HEK293T (cell line): ENCODE measurements at places on chromosomes 5 and 9.

DNA sequence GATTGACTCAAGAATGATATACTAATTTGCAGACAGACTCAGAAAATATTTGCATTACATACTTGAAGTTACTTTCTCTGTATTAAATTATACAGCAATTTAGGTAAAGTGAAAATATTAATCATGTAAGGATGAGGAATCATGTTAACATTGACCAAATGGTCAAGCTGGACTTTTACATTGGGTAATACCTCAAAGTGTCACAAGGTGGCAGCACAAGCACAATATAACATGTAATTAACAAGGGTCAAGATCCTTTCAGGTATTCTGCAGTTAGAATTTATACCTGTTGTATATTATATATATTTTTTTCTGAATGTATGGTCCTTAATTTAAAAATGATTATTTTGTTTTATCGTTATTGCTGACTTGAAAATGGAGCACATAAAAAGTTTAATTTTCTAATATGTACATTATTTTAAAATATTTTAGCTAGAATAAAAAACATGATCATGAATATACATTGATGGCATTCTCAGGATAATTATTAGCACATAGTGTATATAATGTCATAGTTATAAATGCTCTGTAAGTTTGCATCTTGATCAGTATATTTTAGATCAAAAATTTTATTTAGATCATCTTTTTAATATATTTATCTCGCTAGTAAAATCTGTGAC, 8.6 kb downstream of the HAPLN1 start:
- DNase-seq, result peak; percentile 30

GRCh38 chr9:93013856-93014582, 44.5 kb upstream of the SUSD3 start:
- no peak for DNase-seq

DNA sequence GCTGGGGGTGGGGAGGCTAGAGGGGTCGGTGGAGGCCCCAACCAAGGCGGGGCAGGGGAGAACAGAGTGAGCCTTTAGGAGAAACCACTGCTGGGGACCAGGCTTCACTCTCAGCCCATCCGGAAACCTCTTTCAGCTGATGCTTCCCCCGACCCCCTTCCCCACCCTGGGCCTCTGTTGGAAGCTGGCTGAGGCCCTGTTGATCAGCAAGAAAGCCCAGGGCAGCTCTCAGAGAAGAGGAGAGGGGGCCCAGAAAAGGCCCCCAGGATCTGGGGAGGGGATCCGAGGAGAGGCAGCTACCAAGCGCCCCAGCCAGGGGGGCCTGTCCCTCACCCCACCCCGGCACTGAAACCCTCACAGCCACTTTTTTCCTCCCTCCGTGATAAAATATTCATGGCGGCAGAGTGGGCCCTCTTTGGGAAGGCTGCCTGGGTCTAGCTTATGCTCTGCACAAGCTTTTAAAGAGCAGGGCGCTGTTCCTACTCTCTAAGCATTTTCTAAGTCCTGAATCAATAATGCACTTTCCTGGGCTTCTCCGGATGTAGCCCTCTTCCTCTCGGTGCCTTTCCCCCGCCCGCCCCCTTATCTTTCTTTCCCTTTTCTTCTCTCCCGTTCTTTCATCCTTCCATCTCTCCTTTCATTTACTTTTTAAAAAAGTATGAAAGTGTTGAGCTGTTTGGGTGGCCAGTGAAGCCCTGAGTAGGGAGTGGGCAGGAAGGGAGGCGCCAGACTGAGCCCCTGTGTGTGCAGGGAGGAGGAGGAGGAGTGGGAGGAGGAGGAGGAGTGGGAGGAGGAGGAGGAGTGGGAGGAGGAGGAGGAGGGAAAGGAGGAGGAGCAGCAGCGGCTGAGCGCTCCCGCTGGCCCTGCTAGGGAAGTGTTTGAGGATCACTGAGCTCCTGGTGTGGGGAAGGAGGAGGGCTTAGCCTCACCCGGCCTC, 23.5 kb downstream of the NTNG2 start:
- no peak for DNase-seq

DNA sequence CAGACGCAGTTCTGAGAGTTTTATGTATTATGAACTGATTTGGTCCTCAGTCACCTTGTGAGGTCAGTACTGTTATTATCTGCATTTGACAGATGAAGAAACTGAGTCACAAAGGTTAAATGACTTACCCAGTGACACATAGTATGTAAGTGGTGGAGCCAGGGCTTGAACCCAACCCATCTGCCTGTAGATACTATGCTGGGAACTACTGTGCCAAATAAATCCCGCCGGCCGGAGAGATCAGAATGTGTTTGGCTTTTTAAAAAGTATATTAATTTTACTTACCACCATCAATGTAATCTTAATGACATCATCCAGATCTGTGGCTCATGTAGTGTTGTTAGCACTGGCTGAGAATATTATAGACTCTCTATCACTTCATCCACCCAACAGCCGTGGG, 80.8 kb downstream of the ZNF618 start:
- no peak for DNase-seq

DNA sequence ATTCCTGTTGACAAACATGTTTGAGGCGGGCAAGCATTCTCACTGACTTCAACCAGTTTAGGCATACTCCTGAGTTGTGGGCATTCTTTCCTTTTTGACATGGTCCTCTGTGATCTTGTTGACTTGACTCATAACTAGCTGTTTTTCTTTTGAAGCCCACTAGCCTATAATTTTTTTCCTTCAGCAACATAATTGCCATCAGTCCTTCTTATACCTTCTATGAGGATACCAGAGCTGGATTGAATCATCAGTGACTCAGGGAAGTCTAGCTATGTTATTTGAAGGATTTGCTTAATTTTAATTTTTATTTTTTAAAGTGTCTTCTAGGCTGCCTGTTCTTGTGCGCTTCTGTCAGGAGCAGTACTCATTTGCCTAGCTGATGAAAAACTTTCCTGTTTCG, 259.5 kb downstream of the NR3C1 start:
- DNase-seq, result no peak

GRCh38 chr9:132703336-132703735, 33.1 kb downstream of the GTF3C4 start:
- no peak for DNase-seq

DNA sequence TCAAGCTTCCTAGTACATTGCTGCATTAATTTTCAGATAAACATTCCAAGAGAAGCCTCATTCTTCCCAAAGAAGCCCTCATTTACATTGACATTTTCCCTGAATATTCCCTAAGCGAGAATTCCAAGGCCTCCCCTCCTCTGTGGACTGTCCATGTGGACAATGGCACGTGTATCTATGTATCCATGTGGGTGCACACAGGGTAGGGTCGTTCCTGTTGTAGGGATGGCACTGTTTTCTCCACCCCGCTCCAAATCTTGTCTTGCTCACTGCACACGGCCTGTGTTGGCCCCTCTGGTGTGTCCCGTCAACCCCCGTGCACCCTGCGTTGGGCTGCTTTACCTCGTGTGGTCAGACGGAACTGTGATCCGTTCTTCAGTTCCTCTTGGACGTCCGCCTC, 104.7 kb upstream of the IRX2 start:
- DNase-seq, result no peak

DNA sequence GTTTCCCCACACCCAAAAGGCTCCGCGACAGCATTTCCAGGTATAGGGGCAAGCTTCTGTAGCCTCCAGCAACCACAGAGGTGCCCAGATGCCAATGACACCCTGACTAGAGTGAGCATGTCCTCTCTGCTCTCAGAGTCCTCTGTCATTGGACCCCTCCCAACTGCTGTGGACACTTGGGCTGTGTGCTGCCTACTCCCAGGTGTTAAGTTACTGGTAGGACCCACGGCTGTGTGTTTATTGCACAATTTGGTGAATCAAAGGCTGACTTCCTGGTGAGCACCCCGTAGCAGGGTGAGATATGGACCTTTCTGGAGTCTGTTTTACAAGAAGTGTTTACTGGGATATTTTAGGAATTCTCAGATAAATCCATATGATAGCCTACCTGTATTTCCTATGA, 36.0 kb downstream of the SH3GL2 start:
- peak; percentile 6 for DNase-seq

DNA sequence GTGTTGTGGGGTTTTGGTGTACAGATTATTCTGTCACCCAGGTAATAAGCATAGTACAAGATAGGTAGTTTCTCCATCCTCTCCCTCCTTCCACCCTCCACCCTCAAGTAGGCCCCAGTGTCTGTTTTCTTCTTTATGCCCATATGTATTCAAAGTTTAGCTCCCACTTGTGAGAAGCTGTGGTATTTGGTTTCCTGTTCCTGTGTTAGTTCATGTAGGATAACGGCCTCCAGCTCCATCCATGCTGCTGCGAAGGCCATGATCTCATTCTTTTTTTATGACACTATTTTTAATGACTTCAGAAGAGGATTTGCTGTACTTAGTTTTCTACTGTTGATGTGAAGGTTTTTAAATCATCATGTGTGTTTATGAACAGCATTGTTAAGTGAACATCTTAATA, 11.9 kb downstream of the CCDC180 start:
- no peak for DNase-seq

DNA sequence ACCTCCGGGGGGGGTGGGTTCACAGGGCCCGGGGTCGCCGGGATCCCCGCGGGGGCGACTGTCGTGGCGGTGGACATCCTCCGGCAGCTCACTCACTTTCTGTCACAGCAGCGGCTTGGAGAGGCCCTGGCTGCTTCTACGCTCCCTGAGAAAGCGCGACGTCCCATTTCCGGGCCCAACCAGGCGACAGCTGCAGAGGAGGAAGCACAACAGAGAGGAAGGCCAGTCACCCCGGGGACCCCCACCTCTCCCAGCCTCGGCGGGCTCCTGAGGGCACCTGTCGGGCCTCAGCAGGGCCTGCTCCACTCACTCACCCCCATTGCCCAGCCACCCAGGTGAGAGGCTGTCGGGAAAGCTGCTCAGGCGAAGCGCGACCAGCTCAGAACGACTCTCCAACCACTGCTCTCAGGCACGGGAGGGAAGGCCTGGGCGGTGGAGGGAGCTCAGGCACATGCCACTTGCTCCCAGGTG, 14.4 kb downstream of the BRD3 start:
- no peak for DNase-seq

DNA sequence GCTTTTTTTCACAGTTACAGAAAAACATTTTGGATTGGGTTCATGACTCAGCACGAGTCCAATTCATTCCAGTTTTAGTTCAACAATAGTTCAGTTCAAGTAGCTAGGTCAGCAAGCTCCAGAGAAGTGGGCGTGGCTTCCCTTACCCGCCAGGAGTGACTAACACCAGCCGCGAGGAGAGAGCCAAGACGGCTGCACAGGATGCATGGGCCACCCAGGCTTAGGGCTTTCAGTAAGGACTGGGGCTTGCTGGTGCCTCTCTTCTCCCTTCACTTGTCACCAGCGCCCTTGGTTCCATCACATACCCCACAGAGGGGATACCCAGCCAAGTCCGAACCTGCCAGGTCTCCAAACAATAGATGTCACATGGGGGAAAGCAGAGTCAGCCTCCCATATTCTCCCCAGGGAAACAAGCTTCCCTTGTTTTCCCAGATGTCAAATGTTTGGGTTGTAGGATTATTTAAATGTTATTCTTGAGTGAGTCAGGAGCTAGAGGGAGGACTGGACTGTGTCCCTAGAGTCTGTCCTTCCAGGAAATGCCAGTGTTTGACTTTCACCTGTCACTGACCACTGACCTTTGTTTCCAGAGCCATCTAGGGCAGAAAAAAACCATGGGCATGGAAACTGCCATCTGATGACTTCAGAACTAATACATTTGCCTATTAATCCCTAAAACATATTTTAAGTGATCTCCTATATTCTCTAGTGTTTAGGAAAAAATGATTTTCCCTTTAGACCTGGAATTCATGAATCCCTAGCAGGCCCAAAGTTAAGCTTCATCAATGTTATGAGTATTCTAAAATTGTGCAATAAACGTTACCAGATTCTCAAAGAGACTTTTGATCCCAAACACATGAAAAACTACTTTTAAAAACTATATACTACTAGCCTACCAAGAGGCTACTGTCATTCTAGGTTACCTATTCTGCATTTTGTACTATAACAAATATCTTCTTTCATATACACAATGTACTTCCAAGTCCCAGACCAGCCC, 51.9 kb downstream of the NIPAL4 start:
- peak; percentile 59 for DNase-seq

GRCh38 chr5:157148734-157149615, 6.3 kb upstream of the MED7 start:
- DNase-seq, result peak; percentile 63

- DNase-seq, result peak; percentile 37
These were observed 13.0 kb upstream of the SETX start for GRCh38 chr9:132367613-132368313.

DNA sequence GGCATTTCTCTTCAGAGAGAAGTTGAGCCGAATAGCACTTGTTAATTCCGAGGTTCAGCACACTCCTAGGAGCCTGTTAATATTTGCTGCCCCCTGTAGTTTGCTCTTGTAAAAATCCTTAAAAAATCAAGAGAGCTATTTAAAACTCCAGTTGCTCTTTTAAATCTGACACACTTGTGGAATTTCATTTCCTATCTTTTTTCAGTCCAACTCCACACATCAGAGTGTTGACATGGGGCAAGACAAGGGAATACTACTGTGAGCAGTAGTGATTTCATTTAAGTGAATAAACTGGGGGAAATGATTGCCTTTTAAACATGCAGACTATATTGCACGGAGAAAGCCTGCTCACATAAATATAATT, 1096.3 kb upstream of the DMAC1 start:
- DNase-seq, result peak; percentile 9

DNA sequence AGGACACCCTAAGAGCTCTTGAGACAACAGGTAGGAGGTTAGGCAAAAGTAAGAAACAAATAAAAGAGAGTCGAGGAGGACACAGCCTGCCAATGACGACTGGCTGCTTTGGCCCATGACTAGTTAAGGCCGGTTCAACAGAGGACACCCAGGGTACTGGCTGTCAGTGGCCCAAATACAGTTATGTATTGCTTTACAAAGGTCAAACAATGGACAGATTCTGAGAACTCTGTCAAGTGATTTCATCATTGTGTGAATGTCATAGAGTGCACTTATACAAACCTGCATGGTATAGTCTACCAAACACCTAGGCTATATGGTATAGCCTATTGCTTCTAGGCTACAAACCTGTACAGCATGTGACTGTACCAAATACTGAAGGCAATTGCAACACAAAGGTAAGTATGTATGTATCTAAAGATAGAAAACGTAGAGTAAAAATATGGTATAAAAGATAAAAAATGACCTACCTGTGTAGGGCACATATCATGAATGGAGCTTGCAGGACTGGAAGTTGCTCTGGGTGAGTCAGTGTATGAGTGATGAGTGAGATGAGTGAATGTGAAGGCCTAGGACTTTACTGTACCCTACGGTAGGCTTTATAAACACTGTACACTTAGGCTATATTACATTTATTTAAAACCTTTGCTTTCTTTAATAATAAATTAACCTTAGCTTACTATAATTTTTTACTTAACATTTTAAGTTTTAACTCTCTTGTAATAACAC, 6.5 kb upstream of the FAM81B start:
- DNase-seq, result no peak

GRCh38 chr5:55432549-55432948, 102.2 kb downstream of the PLPP1 start:
- no peak for DNase-seq
